CD4-positive, alpha-beta T cell (primary cell): ENCODE measurements at places on chromosomes 2 and 18. TPM values are rescaled to one million over a fixed set of nuclear protein-coding genes. Genes with fewer than 3 reads are reported as not detected.

DNA sequence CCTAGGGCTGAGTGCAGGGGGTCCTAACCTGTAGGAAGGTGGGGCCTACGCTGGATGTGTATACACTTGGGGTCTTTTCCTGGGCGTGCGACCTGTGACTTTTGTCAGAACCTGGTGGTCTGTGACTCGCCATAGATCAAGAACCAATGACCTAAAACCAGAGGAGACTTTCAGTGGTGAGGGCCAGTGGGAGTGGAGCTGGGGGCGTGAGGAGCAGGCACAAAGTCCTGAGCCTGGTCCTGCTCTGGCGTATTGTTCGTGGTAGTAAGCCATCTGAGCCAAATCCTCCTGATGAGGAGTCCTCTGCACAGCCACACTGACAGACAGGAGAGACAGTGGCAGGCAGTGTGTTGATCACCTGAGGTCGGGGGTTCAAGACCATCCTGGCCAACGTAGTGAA is 8.9 kb downstream of the INPP4A start:
- no peak for DNase-seq

- DNase-seq, result no peak
These were observed 518.6 kb upstream of the MYT1L start for GRCh38 chr2:2849464-2850217.

GRCh38 chr2:221574231-221574570 is 2.1 kb upstream of the EPHA4 start:
- no peak for DNase-seq

GRCh38 chr2:225797394-225797793 is 397.9 kb downstream of the NYAP2 start:
- no peak for DNase-seq

GRCh38 chr2:131509615-131510014 is 17.4 kb upstream of the MZT2A start:
- DNase-seq, result no peak

DNA sequence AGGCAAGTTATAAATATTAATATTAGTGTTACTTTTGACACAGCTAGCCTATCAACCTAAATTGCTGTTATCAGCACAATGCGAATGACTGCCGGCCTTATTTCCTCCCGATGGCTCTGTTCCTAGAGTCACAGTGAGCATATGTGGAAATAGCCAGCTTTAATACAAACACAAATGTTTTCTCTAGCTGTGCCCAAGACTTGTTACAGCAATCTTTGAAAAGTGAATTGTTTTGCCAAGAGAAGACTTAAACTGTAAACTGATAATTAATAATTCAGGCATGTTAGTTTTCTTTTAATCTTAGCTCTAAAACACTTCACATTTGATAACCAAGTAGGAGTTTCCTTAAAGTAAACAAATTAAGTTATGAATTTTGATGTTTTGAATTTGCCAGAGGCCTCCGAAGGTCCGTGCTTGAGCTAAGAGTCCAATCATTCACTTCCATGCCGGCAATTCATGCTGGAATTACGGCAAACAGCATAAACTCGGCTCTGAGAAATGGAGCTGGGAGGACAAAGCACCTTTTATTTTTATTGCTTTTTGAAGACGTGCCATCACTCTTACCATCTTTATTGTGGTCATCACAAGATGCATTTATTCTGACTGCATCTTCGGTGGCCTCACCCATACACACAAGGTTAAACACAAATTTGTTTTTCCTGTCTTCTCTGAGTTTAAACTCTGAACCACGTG is 184.5 kb upstream of the CWC22 start:
- no peak for DNase-seq

- no peak for DNase-seq
These were observed 287.7 kb downstream of the PTGR3 start for GRCh38 chr18:74921057-74921820.

DNA sequence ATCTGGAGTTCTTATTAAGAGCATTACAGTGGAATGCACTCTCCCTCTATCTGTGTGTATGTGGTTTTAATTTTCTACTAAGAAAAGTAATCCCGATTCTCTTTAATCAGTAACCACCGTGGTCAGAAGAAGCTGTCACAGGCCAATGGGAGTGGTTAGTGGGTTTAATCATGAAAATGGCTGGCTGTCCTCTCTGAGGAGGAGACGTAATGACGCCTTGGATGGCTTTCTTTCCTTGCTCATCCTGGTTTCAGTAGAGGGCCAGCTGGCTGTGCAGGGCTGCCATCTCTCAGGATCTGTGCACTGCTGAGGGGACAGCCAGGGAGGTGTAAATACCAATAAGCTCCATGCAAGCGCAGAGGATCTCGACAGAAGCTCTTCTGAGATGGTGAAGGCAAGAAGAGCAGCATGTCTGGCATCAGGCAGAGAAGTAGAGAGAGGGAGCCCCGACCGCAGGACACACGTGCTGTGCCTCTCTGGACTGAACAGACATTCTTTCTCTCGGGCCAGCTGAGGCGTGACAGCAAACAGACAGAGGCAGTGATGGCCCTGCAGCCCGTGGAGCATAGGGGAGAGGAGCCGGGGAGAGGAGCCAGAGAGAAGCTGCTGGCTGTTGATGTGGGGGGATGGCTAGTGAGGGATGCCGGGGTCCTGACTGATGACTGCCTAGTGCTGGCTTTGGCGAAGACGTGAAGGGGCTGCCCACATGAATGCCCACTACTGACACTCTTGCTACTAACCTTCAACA is 65.1 kb upstream of the DAPL1 start:
- DNase-seq, result no peak

- no peak for DNase-seq
These were observed 461.4 kb downstream of the TGIF1 start for GRCh38 chr18:3911413-3911812.

GRCh38 chr2:30078521-30078920 is 68.3 kb upstream of the YPEL5 start:
- DNase-seq, result no peak

DNA sequence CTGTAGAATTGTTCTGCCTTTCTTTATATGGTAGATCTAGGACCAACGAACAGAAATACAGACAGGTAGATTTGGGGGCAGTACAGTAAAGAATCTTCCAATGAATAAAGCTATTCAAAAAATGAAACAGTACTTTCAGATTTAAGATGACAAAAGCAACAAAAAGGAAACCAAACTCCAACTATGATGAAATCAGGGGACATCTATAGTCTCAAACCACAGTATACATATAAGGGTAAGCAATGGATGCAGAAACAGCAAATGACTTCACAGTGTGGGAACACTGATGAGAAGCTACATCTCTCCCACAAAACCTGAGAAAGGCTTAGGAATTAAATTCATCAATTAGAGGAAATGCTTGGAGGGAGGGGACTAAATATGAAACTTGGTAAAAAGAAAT is 202.5 kb downstream of the CTNNA2 start:
- no peak for DNase-seq

DNA sequence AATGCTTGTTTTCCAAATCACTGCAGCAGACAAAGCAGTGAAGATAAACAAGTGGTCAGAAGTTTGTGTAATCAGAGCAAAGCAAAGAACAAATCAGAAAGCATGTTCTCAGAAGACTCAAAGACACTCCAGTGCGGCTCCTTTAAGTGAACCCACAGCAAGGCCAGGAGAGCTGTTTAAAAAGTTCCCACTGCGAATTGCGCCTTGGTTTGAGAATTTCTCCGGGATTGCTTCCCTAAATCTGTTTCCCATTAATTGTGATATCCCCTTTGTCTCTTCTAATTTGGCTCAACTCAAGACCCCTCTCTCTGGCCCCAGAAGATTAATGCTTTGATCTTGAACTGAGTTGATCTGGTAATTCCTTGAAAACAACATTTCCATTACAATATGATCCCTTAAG is 122.4 kb upstream of the BCL2L11 start:
- DNase-seq, result no peak

- DNase-seq, result no peak
These were observed 174.2 kb upstream of the EPAS1 start for GRCh38 chr2:46123013-46123412.

DNA sequence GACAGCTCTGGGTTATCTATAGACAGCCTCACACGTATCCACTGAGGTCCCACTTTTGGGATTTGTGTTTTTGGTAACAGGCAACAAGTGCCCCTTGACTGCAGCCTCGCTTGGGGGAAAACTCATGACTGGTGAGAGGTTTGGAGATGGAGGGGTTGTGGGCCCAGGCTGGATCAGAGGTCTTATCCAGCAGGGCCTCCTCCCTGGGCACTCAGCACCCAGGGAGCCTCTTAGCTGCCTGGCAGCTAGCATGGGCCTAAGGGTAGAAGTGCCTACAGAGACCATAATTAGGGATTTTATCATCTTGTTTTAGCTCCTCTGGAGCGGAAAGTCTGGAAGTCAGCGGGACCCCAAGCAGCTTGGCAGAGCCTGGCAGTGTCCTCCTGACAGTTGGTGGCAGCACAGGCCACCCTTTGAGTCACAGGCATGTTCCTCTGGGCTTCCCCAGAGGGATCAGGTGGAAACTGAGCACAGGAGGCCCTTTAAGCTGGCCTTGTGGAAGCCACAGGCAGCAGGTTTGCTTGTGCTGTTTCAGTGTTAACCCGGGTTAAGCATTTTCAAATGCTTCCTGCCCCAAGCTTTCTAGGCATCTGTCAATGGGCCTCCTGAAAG is 143.1 kb downstream of the KCTD1 start:
- no peak for DNase-seq

DNA sequence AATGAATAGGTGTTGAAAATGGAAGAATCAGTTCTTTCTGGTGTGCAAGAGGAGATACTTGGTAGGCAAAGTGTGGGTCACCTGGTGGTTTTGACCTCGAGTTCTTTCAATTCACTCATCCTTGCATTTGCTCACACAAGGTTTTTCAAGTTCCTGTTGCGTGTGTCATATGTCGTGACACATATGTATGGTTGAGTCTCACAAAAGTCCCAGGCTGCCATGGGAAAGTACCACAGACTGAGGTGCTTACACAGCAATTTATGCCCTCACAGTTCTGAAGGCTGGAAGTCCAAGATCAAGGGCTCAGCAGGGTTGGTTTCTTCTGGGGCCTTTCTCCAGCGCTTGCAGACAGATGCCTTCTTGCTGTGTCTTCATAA is 64.4 kb downstream of the NCK2 start:
- DNase-seq, result no peak

DNA sequence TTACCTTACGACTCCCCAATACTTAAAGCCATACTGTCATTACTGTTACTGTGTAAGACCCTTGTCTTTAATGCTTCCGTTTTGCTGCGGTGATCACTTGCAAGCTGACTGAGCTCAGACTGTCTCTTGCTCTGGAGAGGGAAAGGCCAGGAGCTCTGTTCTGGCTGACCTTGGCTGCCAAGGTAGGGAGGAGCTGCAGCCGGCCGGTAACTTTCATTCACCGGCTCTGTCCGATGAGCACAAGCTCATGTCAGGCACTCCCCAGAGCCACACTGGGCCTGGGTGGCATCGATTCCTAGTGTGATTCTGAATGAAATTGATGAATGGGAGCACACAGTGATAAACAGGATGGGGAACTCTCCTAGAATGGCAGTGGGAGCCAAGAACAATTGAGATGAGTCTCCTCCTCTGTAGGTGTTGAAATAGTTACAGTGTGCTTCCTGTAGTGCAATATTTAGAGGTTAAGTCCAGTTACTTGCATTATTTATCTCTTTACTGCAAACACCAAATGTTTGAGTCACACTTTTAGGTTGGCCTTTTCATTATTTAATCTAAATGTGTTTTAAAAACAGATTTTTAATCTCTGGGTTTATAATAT is 100.9 kb downstream of the ATP9B start:
- no peak for DNase-seq

DNA sequence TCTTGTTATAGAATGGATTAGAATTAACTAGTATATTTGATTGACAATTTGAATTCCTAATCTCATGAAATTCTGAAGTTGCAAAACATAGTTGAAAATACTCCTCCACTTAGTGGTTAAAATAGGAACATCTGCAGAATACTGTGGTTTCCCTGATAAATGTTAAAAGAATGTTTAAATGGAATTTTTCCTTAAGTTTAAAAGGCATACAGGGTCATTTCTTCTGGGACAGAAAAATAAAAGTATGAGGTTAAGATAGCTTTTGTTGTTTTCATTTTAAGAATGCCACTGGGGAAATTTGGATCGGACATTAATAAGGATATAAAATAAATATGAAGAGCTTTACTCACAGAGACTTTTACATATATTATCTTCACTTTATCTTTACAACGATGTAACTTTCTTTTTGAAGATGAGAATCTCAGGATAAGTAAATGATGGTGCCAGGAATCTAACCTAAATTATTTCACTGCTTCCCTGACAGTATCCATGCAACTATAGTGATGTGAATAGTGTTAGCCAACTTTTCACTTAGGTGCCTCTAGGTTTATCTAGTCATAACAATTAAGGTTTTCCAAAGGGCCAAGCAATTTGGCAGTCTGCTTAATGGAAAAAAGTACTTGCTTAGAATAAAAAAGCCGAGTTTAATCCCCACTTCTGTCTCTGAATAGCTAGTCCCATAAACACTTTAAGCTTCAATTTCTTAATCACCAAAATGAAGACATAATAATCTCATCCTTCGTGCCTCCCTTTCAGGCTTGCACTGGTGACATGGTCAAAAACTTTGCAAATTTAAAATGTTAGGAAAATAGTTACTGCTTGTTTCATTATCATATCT is 151.8 kb upstream of the STK17B start:
- no peak for DNase-seq

GRCh38 chr2:64295326-64296139 is 151.3 kb upstream of the PELI1 start:
- DNase-seq, result no peak

- no peak for DNase-seq
These were observed 9.9 kb upstream of the MAP3K2 start for GRCh38 chr2:127397568-127398238.

Gene STPG4
- not detected for total RNA-seq

Gene PLEK
- 6.3 TPM for total RNA-seq

Gene OTX1
- not detected for total RNA-seq

Gene TCF4
- total RNA-seq, result 3.0 TPM

Gene KLHL41
- not detected for total RNA-seq

Gene SCYGR4
- total RNA-seq, result not detected

Gene HOXD8
- total RNA-seq, result not detected

Gene GAREM1
- total RNA-seq, result 0.14 TPM

Gene MRPL33
- total RNA-seq, result 33.1 TPM

Gene ST8SIA5
- not detected for total RNA-seq

Gene IL1RL1
- total RNA-seq, result not detected

Gene DCDC2C
- total RNA-seq, result not detected
